T-helper 2 cell treated with Interferon-gamma antibody and Interleukin-4, amounts not matched to agents 5 μg/mL and 100 μg/mL, for 36 hours (primary cell): ENCODE measurements at places on chromosomes 5 and 9.

DNA sequence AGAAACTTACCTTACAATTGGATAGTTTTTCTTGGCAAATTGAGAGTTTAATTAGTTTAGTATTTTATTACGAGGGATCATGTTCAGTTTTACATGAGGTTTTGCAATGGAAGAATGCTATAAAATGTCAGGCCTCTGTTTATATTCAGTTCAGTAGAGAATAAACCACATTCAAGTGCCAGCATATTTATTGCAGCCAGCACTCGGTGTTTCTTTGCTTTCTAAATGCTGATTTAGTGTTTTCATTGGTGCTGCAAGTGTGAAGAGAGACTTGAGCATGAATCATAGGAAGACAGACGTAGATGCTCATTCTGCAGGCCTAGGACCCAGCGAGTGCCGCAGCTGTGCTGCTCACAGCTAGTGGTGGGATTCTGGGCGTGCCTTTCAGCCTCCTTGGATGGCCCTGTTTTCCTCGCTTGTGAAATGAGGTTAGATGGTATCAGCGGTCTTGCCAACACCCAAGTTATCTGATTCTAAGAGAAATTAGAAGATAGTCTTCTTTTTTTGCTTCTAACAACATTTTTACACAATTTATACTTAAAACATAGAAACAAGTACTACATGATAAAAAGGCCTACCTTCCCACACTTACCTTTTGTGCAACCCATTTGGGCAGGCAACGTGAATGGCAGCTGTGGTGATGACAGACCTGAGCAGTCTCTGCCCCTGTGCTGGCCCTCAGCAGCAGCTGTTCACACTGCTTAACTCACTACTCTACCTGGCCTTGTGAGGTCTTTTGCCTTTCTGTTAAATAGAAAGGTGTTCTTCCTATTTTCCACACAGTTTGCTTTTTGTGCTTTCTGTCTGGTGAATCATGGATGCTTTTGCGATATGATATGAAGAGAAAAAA lies 26.8 kb upstream of the TNFAIP8 start:
- peaks cover 76% of the 10 kb centered on the region for H3K4me1 ChIP-seq
- peaks cover 24% of the 10 kb centered on the region for H3K36me3 ChIP-seq
- peak overlapping the region; percentile 67 for H3K4me3 ChIP-seq

DNA sequence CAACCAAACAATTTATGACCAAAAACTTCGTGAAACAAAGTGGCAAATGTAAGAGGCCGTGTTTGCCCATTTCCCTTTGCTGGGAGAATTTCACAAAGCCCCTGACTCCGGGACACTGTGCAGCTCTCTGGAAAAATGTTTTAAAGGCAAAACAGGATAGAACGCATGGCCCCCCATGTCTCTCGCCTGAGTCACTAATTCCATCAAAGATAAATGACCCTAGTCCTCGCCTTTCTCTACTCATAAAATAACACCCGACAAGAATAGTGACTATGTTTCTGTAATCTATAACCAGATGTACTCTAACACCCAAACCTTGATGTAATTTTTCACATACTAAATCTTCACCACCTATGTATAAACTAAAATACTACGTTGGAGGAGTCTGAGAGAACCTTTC lies 55.7 kb upstream of the SAP30L start:
- DNase-seq, result no peak
- no peak overlapping the region for H3K4me3 ChIP-seq
- no peaks in the 10 kb centered on the region for H3K4me1 ChIP-seq
- H3K27ac ChIP-seq, result no peak overlapping the region
- H3K36me3 ChIP-seq, result peaks cover 19% of the 10 kb centered on the region
- H3K27me3 ChIP-seq, result no peaks in the 10 kb centered on the region

DNA sequence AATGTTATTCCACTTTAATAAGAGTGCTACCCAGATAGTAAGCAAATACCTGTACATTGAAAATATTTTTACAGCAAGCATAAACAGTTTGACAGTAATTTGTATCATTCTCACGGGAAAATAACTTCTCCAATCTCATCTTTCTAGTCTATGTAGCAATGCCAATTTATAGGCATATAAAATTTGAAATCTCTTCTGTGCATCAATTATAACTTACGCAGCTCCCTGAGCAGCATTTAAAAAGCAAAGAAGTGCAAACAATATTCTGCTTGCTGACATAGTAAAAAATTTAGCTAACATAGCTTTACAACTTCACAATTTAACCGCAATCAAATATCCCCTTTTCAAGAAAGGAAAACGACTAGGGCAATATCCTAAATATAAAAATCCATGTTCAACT lies 257.3 kb downstream of the FBXL17 start:
- no peaks in the 10 kb centered on the region for H3K27me3 ChIP-seq
- no peak overlapping the region for H3K4me3 ChIP-seq
- no peak for DNase-seq
- H3K27ac ChIP-seq, result no peak overlapping the region
- H3K36me3 ChIP-seq, result no peaks in the 10 kb centered on the region
- H3K4me1 ChIP-seq, result no peaks in the 10 kb centered on the region

DNA sequence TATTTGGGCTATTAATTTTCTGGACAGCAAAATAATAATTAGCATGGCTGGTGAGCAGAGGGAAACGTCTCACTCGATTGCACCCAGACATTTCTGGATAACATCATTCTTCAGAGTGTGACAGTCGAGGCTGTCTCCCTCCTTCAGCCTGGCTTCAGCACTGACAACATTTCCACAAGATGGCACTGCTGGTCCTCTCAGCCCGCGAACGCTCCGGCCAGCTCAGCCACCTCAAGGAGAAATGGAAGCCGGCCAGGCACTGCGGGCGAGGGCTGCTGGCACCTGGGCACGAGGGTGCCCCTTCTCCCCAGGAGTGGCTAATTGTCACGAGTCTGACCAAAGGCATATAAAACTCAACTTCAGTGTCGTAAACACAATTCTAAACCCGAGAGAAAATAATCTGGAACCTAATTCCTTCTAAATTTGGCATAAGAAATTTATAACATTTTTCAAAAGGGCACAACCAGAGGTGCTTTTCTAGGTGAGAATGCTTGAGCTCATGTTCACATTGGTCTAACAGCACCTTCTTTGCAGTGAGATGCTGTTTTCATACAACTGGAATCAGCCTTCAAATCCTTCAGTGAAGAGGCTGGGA lies 65.9 kb downstream of the DAP start:
- no peak overlapping the region for H3K27ac ChIP-seq
- no peaks in the 10 kb centered on the region for H3K27me3 ChIP-seq
- no peak for DNase-seq
- H3K4me1 ChIP-seq, result peaks cover 3% of the 10 kb centered on the region

- H3K36me3 ChIP-seq, result no peaks in the 10 kb centered on the region
- no peaks in the 10 kb centered on the region for H3K4me1 ChIP-seq
- no peak for DNase-seq
Observed at GRCh38 chr5:16980983-16981382, 44.9 kb upstream of the MYO10 start.

DNA sequence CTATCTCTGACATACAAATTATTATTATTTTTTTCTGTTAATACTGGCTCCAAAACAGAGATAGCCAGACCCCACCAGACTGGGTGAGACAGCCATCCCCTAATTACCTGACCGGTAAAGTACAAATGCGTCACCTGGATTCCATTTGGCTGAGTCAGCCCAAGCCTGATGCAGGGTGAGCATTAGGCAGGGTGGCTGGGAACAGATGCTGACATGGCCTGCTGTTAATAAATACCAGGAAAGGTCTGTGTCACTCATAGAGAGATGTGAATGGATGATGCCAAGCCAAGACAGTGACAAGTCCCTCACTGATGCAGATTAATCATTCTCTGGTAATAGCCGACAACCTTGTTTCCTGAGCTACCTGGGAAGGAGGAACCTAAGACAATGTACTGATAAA lies 183.5 kb downstream of the TRIM32 start:
- H3K27ac ChIP-seq, result no peak overlapping the region
- no peak for DNase-seq
- no peaks in the 10 kb centered on the region for H3K4me1 ChIP-seq
- no peak overlapping the region for H3K4me3 ChIP-seq
- no peaks in the 10 kb centered on the region for H3K27me3 ChIP-seq

DNA sequence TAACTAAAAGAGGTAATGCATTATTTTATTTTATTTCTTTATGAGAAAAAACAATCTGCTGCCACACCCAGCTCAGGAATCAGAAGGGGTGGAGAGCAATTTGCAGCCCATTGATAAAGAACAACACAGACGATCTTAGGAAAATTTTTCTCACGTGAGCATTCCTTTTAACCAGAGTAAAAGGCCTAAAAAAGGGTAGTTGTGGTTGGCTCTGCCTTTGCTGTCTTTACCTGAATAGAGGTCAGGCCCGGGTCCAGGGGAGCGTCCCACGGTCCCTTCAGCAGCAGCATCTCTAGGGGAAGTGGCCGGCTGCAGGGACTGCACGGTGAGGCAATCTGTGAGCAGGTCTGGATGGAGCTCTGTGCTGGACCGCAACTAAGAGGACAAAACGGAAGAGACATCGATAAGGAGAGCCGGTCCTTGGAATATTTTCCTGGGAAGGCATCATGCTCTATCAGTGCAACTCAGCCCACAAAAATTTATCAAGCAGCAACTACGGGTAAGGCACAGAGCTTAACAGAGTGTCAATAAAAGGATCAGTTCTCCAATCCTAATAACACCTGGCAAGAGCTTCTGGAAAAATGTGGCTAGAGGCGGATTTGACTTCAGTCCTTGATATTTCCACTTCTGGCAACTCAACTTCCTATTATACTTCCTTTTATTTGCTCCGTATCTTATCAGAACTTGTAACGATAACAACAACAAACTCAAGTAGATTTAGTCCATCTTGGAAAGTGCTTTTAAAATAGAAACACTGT lies 372.8 kb upstream of the RFX3 start:
- no peak overlapping the region for H3K4me3 ChIP-seq
- peaks cover 30% of the 10 kb centered on the region for H3K36me3 ChIP-seq
- no peak overlapping the region for H3K27ac ChIP-seq
- no peak for DNase-seq
- H3K4me1 ChIP-seq, result peaks cover 33% of the 10 kb centered on the region
- H3K27me3 ChIP-seq, result no peaks in the 10 kb centered on the region

DNA sequence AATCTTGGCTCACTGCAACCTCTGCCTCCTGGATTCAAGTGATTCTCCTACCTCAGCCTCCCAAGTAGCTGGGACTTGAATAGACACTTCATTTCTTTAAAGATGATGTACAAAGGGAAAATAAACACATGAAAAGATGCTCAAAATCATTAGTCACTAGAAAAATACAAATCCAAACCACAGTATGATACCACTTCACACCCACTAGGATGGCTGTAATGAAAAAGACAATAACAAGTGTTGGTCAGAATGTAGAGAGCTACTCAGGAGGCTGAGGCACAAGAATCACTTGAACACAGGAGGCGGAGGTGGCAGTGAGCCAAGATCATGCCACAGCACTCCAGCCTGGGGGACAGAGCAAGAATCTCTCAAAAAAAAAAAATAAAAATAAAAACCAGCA lies 13.0 kb downstream of the F2RL2 start:
- peaks cover 6% of the 10 kb centered on the region for H3K4me1 ChIP-seq
- no peak overlapping the region for H3K4me3 ChIP-seq
- peaks cover 29% of the 10 kb centered on the region for H3K36me3 ChIP-seq
- DNase-seq, result no peak
- no peak overlapping the region for H3K27ac ChIP-seq

- peak overlapping the region; percentile 23 for H3K27ac ChIP-seq
- H3K27me3 ChIP-seq, result no peaks in the 10 kb centered on the region
- DNase-seq, result no peak
- H3K4me3 ChIP-seq, result no peak overlapping the region
- H3K36me3 ChIP-seq, result peaks cover 19% of the 10 kb centered on the region
Observed at GRCh38 chr5:180824630-180825476, 22.2 kb upstream of the MGAT1 start.

DNA sequence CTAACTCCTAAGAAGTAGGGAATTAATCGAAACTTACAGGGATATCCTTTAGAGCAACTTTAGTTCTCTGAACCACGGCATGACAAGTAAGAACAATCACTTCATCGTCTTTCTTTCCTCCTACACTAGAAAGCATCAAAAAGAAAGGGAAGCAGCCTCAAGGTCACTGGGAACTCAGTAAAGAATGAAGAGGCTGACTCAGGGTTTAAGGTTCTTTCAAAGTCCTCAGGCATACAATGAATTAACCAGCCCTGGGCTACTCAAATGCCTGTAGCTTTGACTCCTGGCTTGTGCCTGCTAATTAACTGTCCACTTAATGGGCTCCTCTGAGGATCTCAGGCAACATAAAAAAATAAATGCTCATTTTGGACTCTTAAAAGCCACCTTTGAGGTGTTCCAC lies 102.0 kb downstream of the TRIM32 start:
- H3K27me3 ChIP-seq, result no peaks in the 10 kb centered on the region
- DNase-seq, result no peak
- no peaks in the 10 kb centered on the region for H3K36me3 ChIP-seq
- H3K4me1 ChIP-seq, result no peaks in the 10 kb centered on the region

- H3K27me3 ChIP-seq, result no peaks in the 10 kb centered on the region
- DNase-seq, result no peak
- H3K4me3 ChIP-seq, result no peak overlapping the region
- no peak overlapping the region for H3K27ac ChIP-seq
Observed at GRCh38 chr5:123992641-123993040, 480.7 kb downstream of the CSNK1G3 start.

GRCh38 chr5:106476630-106477029 lies 1194.1 kb downstream of the EFNA5 start:
- DNase-seq, result no peak
- no peaks in the 10 kb centered on the region for H3K27me3 ChIP-seq
- no peaks in the 10 kb centered on the region for H3K36me3 ChIP-seq

- no peak overlapping the region for H3K27ac ChIP-seq
- H3K36me3 ChIP-seq, result no peaks in the 10 kb centered on the region
- peaks cover 32% of the 10 kb centered on the region for H3K27me3 ChIP-seq
- H3K4me3 ChIP-seq, result peak overlapping the region; percentile 46
- H3K4me1 ChIP-seq, result peaks cover 3% of the 10 kb centered on the region
Observed at GRCh38 chr9:135085830-135086546, 1.5 kb upstream of the OLFM1 start.

- no peak for DNase-seq
- no peak overlapping the region for H3K27ac ChIP-seq
- H3K4me3 ChIP-seq, result no peak overlapping the region
Observed at GRCh38 chr5:57834829-57835608, 352.4 kb upstream of the ACTBL2 start.

- H3K27ac ChIP-seq, result no peak overlapping the region
- no peaks in the 10 kb centered on the region for H3K27me3 ChIP-seq
- H3K4me1 ChIP-seq, result no peaks in the 10 kb centered on the region
- H3K4me3 ChIP-seq, result no peak overlapping the region
- H3K36me3 ChIP-seq, result peaks cover 7% of the 10 kb centered on the region
- DNase-seq, result no peak
Observed at GRCh38 chr9:136857581-136858412, 5.7 kb downstream of the MAMDC4 start.
